ENCODE measurements at places on chromosomes 1 and 21.

GRCh38 chr1:29120947-29121485, 2.7 kb downstream of the TMEM200B start:
- DNase-seq, result peak; percentile 65

DNA sequence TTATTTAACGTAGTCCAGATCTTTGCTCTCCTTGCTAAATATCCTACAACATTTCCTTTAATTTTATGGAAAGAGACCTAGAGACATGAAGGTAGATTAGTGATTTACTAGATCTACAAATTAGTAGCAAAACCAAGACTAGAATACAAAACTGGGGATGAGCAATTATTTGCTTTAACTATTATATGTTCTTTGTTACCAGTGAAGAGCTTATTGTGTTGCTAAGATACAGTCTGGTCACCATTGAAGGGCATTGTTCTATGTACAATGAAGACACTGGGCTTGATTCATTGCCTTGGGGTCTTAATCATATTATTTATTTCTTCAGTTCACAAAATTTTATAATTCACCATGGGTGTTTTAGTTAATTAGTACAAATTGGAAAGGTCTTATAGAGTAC, 88.3 kb downstream of the S1PR1 start:
- no peak for DNase-seq

- DNase-seq, result no peak
Measured at GRCh38 chr1:110976089-110976488, 12.4 kb upstream of the LRIF1 start.

- no peak for DNase-seq
Measured at GRCh38 chr1:54866801-54867716, 19.9 kb downstream of the DHCR24 start.

All from testis (tissue), 5 donors.